ENCODE measurements at places on chromosomes 11 and 22.

DNA sequence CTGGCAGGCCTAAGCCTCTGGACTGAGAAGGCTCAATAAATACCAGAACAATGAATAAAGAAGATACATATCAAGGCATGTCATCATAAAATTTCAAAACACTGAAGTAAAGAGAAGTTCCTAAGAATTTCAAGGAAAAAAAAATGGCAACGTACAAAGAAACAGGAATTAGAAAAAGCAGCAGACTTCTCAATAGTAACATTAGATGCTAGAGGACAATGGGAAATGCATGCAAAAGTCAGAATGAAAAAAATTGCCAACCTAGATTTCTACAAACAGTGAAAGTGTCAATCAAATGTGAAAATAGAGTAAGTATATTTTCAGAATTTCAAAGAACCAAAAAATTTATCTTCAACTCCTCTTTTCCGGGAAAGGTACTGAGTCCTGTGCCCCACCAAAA lies 125.0 kb downstream of the KCNC1 start:
- no peak for DNase-seq

DNA sequence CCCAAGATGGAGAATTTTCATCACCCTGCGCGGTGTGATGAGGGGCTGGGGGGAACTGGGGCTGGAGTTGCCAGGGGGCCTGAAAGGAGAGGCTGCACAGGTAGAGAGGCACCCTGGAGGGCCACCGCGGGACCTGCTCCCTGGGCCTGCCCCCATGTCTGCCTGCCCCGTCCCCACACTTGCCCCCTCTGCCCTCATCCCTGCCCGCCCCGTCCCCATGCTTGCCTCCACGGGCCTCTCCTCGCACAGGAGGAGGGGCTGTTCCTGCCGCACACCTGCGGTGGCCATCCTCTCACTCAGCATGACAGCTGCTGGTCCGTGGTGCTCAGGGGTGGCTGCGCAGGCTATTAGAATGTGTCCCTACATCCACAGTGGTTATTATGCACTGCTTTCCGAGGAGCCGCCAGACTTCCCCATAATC lies 43.5 kb downstream of the LINC01488 start:
- no peak for DNase-seq

- DNase-seq = peak; percentile 27
Observed at GRCh38 chr11:20111871-20112270, 48.4 kb downstream of the DBX1 start.

GRCh38 chr11:133234883-133235282 lies 297.4 kb downstream of the OPCML start:
- DNase-seq = no peak

GRCh38 chr11:63892228-63892627 lies 24.7 kb downstream of the RCOR2 start:
- peak; percentile 35 for DNase-seq

Data from fibroblast of skin of abdomen (primary cell).